ENCODE measurements at places on chromosomes 7 and 10.

- DNase-seq, result no peak
These were observed 141.3 kb upstream of the TNRC18 start for GRCh38 chr7:5564894-5565293.

DNA sequence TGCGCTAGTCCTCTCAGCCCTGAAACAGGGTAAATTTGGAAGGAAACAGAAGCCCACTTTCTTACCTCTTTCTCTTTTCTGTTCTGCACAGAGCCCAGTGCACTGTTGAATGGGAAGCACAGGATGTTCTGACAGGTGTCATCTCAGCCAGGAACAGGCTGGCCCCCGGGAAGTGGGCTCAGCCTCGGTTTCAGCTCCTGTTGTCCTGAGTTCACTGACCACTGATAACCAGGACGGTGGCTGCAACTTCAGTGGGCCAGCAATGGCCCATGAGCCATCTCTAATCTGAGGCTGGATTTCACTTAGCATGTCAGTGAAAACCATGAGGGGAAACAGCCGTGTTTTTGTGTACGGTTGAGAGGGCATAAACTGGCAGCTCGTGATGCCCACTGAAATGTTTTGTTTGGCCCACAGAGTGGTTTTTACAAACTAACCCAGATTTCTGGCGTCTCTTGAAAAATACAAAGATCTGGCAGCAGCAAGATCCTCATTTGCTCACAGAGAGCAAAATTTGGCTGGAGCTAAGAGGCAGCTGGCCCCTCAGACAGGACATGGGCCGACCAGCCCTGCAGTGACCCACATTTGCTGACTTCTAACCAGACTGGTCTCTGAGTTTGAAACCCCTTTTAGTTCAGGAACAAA lies 455.9 kb downstream of the PAXIP1 start:
- no peak for DNase-seq

DNA sequence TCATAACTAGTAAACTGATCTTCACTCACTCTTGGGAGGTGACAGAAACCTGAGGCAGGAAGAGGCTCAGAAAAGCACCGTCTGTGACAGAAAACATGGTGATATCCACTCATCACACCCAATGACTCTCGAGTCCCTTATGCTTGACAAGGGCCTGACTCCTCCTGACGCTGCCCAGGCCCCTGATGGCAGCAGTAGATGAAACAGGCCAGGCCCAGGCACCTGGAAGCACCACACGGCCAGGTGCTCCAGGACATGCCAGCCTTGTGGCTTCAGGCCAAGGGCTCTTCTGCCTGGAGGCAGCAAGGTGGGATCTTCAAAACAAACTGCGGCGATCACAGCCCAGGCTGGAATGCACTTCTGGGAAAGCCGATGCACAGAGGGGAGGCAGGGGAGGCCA lies 89.3 kb downstream of the MAD1L1 start:
- no peak for DNase-seq

GRCh38 chr10:112949875-112950507 lies at the start of gene TCF7L2:
Gene TCF7L2, plus strand, starts transcription at chr10:112950247. Its CDS starts 510 bp downstream, at chr10:112950757.
- DNase-seq, result peak; percentile 52

- DNase-seq, result no peak
These were observed 11.5 kb upstream of the AKR1B10 start for GRCh38 chr7:134515569-134516468.

- no peak for DNase-seq
These were observed 33.1 kb downstream of the RAB18 start for GRCh38 chr10:27537166-27537565.

DNA sequence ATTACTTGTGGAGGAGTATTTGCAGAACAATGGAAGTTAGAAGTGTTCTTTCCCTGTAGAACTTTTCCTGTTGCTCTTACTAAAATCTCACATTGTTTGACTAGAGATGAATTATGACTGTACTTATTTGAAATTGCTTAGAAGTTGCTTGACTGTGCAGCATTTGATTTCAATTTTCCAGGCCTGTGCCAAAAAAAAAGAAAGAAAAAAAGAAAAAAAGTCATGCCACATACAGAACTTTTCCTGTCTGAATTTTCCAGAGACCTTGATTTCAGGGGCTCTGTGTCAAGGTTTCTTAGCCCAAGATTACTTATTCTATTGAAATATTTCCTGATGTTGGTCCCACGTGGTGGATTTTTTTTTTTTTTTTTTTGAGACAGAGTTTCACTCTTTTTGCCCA lies 3.5 kb upstream of the FAM171A1 start:
- no peak for DNase-seq

DNA sequence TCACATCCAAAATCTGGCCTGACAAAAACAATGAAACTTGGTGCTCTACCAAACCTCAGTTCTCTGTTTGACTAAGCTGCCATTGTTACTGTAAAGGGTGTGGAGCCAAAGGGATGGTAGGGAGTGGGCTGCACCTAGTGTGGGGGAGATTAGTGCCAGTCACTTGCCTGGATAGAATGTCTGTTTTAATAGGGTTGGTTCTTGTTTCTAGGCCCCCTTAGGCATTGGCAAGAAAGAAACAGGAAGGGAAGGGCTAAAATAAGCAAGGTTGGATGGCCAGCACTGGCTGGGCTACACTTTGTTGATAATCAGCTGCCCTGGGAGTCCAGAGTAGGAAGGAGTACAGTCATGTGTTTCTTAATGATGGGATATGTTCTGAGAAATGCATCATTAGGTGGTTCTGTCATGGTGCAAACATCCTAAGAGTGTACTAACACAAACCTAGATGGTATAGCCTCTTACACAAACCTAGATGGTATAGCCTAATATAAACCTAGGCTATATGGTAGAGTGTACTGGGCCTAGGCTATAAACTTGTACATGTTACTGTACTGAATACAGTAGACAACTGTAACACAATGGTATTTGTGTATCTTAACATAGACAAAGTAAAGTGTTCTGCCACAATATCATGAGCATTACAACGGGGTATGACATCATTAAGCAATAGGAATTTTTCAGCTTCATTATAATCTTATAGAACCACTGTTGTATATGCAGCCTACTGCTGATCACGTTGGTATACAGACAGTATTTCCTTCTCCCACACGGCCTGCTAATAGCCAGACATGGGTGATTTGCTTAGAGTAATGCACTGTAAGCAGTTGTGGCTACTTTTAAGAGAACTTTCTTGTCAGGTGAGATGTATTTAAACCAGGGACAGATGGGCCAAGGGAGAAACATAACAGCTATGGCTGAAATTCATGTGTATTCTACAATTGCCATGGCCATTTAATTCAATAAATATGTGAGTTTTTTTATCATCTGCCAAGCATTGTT lies 15.4 kb downstream of the BBIP1 start:
- no peak for DNase-seq

DNA sequence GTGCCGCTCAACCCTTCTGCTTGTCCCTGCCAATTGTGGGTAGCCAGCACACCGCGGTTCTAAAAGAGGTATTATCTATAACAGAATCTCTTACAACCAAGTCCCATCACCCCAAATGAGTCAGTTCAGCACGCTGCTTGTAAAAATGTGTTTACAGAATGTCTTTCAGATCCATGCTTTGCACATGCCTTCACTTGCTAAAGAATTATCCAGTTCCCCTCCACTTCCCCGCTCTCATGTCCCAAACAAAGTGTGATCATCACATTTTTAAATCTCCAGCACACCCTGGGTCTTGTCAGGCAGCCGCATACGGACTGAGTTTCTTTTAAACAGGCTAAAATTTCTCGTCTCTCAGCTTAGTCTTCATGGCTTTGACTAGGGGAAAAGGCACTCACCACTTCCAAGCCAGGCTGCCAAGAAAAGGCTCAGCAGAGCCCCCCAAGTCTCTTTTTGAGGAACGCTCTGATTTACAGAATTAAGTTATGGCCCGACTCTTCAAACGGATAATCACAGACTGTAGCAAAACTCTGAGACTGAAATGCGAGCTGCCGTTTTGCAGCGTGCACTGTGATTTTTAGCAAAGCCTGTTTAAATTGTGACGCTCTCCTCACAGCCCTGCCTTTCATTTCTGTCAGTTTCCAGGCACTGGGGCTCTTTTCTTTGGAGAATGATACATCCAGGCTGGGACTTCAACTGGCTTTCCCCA lies 29.8 kb upstream of the FGFR2 start:
- DNase-seq, result no peak

DNA sequence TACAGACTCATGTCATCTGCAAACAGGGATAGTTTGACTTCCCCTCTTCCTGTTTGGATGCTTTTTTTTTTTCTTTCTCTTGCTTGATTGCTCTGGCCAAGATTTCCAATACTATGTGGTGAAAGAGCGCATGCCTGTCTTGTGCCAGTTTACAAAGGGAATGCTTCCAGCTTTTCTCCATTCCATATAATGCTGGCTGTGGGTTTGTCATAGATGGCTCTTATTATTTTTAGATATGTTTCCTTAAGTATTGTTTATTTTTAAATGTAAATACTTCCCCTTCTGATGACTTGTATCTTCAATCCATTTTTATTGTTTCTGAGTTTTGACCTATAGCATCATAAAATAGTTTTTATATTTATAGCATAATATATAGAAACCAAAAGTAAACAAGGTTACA lies 17.9 kb downstream of the FAM237B start:
- no peak for DNase-seq

Data from stimulated activated CD8-positive, alpha-beta memory T cell treated with anti-CD3 and anti-CD28 coated beads, Interleukin-7, amount 100 ng/mL, for 4 hours (primary cell).